ENCODE measurements at places on chromosomes 5 and 9.
A peak's percentile ranks its signal among the peaks of the same experiment; 100 is the strongest.

GRCh38 chr9:130578865-130579737, at the start of gene FUBP3:
Gene FUBP3 (plus strand): TSS chr9:130579577. CDS start chr9:130579681, 104 bp downstream.
- peak; percentile 95 for DNase-seq

DNA sequence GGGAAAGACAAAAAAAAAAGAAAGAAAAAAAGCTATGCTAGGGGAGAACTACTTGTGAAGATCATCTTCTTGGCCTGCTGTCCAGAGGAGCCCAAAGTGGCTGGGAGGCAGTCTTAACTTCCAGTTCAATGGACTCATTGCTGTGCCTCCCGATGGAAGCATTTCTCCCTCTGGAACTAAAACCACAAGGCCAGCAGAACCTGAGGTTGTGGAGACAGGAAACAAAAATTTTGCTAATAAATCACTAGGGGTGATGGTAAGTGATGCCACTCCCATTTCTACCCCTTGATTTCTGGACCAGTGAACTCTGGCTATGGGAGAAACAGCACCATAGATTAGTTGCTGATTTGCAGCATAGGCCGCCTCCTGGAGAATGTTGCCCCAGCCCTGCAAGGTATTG, 123.4 kb upstream of the NFIL3 start:
- DNase-seq, result no peak

DNA sequence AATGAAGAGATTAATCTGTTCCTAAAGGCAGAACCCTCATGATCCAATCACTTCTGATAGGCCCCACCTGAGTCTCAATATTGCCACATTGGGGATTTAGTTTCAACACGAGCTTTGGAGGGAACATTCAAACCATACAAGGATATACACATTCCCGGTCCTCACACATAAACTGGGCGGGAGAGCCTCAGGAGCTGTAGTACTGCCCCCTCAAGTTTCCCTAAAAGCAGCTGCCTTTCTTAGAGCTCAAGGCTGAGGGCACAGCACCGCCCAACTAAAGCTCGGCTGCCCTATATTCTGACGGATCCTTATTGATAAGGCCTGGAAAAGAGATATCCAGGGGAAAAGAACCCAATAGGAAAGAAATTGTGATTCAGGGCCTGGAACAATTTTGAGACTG, 83.0 kb downstream of the GADD45G start:
- DNase-seq, result no peak

DNA sequence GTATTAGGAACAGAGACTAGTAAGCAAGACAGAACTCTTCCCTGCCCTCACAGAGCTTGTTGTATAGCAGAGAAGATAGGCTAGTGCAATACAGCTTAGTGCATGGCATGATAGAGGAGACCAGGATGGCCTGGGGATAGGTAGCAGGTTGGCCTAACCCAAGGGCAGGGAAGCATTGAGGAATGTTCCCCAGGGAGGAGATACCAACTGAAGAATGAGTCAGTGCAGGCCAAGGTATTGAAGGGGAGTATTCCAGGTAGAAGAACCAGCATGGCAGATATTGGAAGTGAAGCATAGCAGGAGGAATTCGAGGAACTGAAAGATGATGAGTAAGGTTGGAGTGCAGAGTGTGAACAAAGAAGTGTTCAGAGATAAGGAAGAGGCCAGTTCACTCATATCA, 138.6 kb upstream of the DHFR start:
- DNase-seq, result no peak

GRCh38 chr9:21974722-21975409, 19.3 kb downstream of the CDKN2A start:
- DNase-seq, result peak; percentile 32

DNA sequence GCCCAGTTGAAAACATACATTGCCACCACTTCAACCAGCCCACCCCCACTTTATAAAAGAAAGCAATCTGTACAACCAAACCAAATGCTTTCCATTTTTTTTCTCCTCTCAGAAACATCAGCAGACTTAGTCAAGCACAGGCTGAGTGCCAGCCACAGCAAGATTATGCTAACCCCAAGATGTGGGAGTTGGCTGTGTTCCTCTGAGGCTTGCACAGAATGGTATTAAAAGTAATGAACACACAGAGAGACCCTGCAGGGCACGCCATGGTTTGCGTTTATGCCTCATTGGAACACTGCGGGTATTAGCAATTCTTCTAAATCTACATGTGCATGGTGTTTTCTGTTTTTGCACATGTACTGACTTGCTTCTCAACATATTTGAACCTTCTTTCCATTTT, 419.9 kb upstream of the GRAMD2B start:
- no peak for DNase-seq

GRCh38 chr5:151737431-151737830, 21.0 kb downstream of the ATOX1 start:
- DNase-seq, result no peak

GRCh38 chr5:172837640-172838039, 3.6 kb downstream of the ERGIC1 start:
- peak; percentile 45 for DNase-seq

GRCh38 chr5:89722538-89722937, 687.0 kb downstream of the CETN3 start:
- DNase-seq, result no peak

- no peak for DNase-seq
Measured at GRCh38 chr5:80976985-80977384, 16.8 kb downstream of the RASGRF2 start.

- DNase-seq, result no peak
Measured at GRCh38 chr9:77954666-77955015, 77.0 kb downstream of the GNAQ start.

- no peak for DNase-seq
Measured at GRCh38 chr5:1498623-1499416, 24.9 kb downstream of the LPCAT1 start.

DNA sequence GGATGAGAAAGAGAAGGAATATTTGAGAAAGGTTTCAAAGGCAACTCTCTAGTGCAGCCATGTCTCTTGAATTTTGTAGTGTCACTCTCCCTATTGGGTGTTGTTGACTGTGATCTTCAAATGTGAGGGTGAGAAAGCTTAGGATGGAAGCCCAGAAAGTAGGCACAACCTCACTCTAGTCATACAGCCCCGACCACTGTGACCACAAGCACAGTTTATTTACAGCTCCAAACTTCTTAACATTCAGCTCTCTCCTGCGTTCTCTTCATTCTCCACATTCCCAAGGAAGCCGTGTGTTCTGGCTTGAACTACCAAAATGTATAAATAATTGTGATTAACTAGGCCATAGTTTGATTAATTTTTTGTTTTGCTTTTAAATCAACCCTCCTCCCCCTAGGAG, 542.9 kb downstream of the LRRC70 start:
- no peak for DNase-seq

DNA sequence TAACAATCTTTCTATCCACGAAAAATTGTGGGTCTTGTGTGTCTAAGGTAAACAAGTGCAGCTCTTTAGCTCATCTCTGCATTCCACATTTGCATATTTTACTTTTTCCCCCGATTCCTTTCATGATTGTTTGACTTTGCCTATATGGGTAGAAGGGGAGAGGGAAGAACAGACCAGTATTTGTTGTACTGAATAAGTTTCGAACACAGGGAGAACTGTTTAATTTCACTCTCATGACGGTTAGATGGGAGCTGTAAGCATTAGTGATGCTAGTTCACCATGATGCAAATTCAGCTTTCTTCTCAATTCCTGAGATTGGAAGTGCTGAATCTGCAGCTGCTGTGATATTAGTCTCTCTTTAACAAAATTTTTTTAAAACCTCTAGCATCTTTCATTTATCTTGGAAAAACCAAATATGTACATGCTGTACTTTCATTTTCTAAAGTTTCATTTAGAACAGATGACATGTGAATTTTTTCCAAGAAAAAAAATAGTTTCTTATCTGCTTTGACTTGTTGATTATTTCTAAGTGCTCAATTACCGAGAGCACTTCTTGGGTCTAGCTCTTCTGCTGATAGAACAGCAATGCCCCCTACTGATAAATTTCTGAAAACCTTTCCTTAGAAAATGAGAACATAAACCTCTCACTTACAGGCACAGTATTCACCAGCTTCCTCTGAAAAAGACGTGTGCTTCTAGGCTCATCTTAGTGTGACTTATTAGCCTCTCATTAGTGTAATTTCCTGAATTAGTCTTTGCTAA, 149.5 kb downstream of the BAAT start:
- peak; percentile 3 for DNase-seq

DNA sequence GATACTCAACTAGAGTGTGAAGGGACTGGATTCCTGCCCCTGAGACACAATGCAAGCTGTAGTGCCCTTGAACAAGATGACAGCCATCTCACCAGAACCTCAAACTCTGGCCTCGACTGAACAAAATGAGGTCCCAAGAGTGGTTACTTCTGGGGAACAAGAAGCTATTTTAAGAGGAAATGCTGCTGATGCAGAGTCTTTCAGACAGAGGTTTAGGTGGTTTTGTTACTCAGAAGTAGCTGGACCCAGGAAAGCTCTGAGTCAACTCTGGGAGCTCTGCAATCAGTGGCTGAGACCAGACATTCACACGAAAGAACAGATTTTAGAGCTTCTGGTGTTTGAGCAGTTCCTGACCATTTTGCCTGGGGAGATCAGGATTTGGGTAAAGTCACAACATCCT, 2.4 kb downstream of the ZNF483 start:
- peak; percentile 46 for DNase-seq

- DNase-seq, result no peak
Measured at GRCh38 chr5:141867651-141868050, 10.6 kb downstream of the PCDH1 start.

GRCh38 chr5:121919046-121919445, 42.7 kb upstream of the SRFBP1 start:
- DNase-seq, result no peak

DNA sequence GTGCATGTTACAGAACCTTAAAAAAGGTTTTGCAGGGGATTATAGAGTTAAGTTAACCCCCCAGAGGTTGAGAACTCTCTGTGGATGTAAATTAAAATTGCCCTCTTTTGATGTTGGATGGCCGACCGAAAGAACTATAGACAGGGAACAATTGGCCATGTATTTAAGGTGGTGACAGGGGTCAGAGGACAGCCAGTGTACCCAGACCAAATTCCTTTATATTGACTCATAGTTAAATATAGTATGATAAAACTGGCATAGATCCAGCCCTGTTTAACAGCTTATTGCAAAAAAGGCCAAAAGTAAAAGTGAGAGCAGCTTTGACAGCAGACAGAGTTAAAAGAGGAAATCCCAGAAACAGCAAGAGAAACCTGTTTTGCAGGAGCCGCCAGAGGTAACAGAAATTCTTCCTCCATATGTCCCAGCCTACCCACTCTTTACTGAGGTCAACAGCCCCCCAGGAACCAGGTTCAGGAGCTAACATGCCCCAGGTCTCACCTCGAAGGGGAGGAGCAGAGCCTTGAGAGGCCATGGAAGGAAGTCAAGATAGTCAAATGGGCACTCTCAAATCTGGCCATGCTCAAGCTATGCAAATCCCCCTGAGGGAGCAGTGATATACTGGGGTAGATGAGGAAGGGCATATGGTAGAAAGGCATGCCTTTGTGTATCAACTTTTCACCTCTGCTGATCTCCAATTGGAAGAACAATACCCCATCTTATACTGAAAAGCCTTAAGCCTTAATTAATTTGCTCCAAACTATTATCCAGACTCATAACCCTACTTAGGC, 156.4 kb upstream of the COX7C start:
- DNase-seq, result no peak

DNA sequence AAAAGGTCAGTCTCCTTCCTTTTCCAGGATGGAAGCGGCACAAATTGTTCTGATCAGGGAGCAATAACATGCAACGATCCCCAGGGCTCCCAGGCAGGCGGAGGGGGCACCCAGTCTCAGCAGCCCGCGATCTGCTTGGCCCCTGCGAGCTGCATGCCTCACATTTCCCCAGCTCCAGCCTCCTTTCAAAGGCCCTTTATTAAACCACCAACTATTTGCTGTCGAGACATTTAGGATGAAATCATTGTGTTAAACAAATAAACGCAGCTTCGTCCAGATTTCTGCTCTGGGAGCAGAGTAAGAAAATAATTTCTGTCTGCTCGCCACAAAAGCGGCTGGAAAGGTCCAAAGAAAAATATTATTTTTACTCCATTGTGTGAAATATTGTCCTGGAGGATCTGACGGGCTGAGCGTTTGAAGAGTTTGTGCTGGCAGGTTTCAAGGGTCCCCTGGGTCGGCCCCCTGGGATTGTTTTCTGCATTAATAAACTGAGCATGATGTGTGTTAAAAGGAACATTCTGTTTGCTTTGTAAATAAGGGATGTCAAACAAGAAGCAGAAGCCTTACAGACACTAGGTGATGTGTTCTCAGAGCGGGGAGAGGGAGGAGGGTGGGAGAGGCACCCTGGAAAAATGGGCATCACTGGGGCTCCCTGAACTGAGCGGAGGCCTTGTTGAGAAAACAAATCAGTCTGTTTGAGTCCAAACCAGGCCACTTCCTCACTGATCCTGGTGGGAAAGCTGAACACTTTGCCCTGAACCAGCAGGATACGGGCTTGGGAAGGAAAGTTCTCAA, 110.1 kb downstream of the FOXD1 start:
- no peak for DNase-seq

- DNase-seq, result no peak
Measured at GRCh38 chr5:146249801-146250200, 46.4 kb downstream of the RBM27 start.

DNA sequence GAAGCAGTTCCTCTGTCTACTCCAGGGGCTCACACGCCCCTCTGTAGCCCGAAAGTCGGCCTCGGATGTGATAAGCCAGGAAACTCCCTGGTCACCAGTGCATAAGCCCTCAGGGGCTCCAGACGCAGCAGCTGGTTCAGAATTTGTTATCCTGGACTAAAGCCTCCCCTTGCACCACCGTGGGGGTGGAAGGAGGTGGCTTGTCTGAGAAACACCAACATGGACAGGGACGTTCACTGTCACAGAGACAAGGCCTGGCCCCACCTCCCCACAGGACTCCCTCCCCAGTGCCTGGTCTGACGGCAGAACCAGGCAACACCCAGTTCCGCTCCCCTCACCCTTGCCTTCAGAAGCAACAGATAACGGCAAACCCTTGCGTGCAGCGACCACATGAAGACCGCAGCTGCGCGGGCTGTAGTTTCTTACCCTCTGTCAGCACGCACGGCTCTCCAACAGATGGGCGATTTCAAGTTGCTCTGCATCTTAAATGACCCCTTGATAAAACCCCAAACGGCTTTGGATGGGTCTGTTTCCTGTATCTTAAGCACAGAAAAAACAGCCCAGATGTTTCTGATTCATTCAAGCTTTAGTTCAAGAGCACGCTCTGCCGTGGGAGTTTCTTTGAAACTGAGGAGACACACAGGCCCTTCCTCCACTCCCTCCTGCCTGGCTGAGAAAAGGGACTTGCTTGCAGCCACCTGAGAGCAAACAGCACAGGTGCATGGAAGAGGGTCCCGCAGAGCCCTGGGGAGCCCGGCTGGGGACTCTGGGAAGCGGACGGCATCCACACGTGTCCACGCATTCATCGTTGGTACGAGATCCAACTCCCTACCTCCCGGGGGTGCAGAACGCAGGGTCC, 44.7 kb upstream of the NKD2 start:
- DNase-seq, result peak; percentile 71

All from activated CD4-positive, alpha-beta T cell treated with anti-CD3 and anti-CD28 coated beads, Interleukin-2, Interleukin-6, amounts not matched to agents 100 ng/mL and 50 ng/mL, durations not matched to agents 16 hours and 8 hours (primary cell).